ENCODE measurements at places on chromosomes 3 and 15.

- DNase-seq = no peak
These were observed 185.5 kb upstream of the KCNMB2 start for GRCh38 chr3:178350763-178351162.

- no peak for DNase-seq
These were observed 88.9 kb upstream of the FEZF2 start for GRCh38 chr3:62462104-62462762.

GRCh38 chr3:54916732-54917131, 11.1 kb downstream of the LRTM1 start:
- DNase-seq = no peak

- DNase-seq = no peak
These were observed 8.3 kb upstream of the LIPH start for GRCh38 chr3:185560676-185561075.

DNA sequence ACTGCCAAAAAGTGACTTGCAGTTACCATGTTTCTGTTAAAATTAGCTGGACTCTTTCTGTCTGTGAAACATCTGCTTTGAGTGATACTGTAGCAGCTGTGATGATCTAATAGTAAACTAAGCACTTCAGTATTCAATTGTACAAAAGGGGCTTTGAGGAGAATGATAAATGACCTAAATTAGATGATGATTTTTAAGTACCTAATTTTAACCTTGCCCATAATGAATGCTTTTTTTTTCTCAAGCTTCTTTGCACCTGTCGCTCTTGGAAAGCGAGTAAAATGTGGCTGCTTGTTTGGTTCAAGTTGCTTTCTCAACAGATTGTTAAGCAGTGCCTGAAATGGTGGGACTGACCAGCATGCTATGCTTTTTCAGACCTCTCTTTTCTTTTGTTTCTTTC, 752.3 kb downstream of the EPHA3 start:
- no peak for DNase-seq

GRCh38 chr15:39666677-39667076, 85.8 kb downstream of the THBS1 start:
- DNase-seq = no peak

DNA sequence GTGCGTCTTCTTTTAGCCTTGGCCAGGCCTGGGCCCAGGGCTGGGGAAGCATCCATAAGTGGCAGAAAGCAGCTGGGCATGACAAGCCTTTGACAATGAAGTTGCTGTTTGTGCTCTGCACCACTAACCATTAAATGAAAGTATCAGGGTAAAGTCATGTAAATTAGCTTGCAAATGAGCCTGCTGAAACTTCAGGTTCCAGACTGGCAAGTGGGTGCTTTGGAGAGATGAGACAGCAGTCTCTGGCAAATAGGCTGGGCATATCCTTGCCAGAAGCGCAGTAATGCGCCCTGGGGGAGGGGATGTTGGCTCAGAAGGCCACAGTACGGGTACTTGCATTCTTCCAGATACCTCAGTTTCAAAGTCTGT, 40.7 kb downstream of the RAB6B start:
- peak; percentile 21 for DNase-seq

- no peak for DNase-seq
These were observed 532.3 kb upstream of the SUCLG2 start for GRCh38 chr3:68186733-68187132.

- no peak for DNase-seq
These were observed 59.3 kb upstream of the CCNL1 start for GRCh38 chr3:157219215-157219614.

DNA sequence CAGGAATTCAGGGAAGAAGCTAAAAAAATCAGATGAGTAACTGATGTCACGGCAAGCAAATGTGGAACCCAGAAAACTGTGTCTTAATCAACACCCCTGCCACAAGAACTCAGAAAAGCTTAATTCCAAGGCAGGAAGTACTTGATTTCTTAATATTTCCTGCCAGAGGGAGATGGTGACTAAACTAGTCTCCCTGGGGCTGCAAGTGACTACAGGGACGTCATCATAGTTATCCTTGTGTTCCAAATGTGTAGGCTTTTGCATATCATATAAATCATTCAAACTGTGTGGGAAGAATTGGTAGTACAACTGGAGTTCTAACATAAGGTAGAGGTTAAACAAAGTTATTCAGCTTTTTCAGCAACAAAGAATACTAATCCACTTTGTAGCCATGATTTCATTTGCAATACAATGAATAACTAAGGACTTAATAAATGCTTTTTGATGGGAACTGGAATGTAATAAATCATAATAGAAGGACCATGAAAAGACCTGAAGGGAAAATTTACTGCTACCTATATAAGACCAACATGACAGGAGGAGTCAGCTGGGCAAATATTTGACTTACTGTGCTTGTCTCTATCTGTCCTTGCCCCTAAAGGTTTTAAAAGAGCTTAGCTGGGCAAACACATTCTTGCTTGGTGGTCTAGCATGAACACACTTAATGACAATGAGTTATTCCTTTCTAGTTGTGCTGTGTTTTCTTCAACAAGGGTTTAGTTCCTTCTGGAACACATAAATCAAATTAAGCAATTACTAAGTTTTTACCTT, 76.0 kb upstream of the NECTIN3 start:
- no peak for DNase-seq

- DNase-seq = no peak
These were observed 188.7 kb upstream of the FEZF2 start for GRCh38 chr3:62562017-62562416.

DNA sequence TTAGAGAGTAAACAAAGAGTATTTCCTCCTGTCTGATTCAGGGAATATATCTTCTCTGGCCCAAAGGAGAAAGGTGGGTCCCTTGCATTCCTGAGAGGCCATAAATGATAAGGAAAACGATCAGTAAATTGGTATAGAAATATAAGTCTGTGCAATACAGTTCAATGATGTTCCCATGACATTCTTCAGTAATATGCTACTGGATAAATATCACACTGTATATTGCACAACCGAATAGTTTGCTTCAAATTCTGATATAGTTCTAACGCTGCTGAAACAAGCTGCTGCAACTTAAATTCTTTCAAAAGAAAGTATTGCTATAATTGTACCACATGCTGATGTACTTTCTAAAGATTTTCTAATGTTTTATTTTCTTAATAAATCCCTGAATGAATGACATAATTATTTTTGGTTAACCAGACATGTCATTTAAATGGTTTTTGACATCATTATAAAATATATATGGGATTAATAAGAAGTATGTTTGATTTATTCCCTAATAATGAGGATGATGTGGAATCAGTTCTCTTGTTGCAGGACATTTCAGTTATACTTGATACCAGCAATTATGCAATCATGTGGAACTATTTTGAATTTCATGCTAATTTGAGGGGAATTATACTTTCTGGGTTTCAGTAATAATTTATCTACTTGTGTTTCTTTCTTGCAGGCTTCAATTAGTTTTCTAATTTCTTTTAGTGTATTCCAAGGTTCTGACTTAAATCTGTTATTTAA, 44.9 kb downstream of the FGF7 start:
- no peak for DNase-seq

DNA sequence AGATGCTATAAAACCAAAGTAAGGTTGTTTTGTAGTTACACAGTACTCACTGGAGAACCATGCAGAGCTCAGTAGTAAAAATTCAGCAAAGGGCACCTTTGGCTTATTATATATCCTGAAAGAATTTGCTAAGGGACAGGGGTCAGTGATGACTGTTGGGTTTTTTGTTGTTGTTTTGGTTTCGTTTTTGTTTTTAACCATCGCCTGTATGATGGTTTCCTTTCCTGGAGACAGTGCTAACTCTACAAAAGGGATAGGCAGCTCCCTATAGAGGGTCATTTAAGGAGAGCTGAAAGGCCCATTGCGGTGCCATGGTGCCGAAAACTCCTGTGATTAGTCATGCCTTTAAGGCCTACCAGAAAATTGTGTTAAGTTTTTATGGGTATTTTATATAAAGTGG, 118.2 kb upstream of the GOLIM4 start:
- DNase-seq = no peak

GRCh38 chr15:75662823-75663519, 15.3 kb downstream of the SNX33 start:
- no peak for DNase-seq

DNA sequence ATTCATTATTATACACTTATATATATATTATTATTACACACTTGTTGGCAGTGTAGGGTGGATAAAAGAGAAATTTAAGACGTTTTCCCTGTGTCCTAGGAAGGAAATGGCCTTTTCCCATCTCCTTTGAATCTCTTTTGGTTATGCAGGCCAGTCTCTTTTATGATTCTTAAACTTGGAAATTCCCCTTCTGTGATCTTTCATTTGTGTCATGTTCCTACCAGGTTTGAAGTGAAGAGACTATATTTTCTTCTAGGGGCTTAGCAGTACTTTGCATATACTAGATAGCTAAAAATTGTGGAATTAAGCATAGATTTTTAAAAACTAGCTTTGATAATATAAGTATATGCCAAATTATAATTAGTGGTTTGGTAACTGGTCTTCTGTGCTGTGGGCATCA, 58.5 kb downstream of the BBX start:
- DNase-seq = no peak

- no peak for DNase-seq
These were observed 220.9 kb upstream of the LRRFIP2 start for GRCh38 chr3:37395286-37395685.

- peak; percentile 21 for DNase-seq
These were observed 38.0 kb downstream of the RNF13 start for GRCh38 chr3:149850787-149851584.

DNA sequence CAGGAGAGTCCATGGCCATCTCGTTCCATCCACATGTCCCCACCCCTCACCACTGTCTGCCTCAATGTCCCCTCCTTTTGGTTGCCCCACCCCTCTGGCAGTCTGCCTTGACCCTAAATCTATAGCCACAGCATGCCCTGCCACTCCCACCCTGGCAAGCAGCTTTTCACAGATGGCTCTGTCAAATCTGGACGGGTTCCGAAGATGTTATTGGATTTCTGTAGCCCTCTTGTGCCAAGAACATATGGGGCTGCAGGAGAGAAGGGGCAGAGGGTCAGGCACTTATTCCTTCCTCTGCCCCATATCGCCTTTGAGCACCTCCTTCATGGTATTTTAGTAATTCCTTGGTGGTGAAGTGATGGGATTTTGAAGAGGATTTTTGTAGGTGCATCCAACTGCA, 57.1 kb downstream of the EPHB1 start:
- DNase-seq = no peak

DNA sequence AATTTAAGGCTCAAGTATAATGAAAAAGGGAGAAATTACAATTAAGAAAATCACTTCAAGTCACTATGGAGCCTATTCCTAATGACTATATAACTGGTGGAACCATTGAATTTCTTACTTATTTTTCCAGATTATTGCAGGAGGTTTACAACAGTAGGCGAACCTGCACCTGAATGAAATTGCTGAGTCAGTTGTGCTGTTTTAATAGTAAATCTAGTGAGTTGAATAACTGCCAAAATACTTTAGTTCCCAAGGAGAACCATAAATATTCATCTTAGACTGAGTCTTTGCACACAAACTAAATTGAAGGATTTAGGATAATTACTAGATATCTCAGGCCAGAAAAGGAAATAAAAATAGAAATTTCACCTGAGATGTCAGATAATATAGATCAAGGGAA, 1052.8 kb downstream of the NAALADL2 start:
- no peak for DNase-seq

DNA sequence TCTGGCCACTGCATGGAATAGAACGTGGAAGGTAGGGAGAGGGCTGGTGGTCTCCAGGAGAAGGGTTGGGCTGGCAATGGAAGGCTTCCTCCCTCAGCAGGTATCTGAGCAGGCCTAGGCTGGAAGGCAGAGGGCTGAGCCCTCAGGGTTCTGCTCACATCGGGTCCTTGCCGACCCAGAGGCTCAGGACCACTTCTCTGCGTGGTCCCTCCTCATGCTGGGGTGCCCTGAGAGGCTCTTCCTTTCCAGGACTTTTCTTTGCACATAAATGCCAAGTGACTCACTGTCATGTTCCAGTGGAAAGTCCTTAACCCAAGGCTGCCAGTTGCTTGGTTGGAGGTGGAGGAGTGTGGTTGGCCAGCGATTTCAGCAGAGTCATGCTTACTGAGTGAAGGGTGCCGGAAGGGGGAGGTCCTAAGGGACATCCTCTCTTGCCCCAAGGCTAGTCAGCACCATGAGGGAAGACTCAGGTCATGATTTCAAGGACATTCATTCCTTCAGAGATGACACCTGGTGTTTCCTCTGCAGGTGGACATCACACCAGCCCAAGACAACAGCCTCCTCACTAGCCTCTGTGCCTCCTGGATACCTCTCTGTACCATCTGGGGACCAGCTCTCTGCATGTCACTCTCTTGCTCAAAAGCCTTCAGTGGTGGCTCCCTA, 8.2 kb downstream of the SLC6A6 start:
- peak; percentile 49 for DNase-seq

DNA sequence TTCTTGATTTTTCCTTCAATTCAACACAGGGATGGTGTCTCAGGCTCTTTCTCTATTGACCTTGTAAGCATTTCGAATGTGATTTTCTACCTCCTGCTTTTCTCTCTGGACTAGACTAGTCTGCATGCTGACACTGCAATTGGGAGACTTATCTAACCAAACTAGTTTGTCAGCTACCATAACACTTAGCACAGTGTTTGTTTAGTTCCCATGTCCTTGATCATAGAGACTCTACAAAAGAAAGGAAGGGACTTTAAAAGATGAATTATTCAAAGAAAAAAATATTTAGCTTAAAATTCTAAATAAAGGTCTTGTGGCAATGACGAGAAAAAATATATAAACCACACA, 407.0 kb downstream of the ERC2 start:
- DNase-seq = no peak

- peak; percentile 43 for DNase-seq
These were observed 11.3 kb downstream of the ARL8B start for GRCh38 chr3:5133239-5134018.

DNA sequence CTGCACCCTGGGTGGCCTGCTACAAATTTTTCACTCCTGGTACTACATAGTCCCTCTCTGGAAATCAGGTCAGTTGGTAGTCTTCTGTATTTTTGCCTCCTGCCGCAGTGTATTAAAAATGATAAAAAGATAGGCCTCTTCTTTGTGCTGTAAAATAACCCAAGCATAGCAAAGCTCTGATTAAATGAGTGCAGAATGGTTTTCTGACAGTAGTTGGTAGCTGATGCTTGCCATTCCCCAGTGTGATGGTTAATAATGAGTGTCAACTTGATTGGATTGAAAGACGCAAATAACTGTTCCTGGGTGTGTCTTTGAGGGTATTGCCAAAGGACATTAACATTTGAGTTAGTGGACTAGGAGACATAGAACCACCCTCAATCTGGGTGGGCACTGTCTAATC, 264.4 kb upstream of the ZNF717 start:
- DNase-seq = no peak

Data from hematopoietic multipotent progenitor cell treated with erythropoietin and hydrocortisone succinate and interleukin-3 and kit ligand, for 17 days (in vitro differentiated cells).